GM13976 (cell line): ENCODE measurements at places on chromosomes 7 and 10.

- peak; percentile 78 for DNase-seq
These were observed 244.0 kb downstream of the BUB3 start for GRCh38 chr10:123398180-123398591.

DNA sequence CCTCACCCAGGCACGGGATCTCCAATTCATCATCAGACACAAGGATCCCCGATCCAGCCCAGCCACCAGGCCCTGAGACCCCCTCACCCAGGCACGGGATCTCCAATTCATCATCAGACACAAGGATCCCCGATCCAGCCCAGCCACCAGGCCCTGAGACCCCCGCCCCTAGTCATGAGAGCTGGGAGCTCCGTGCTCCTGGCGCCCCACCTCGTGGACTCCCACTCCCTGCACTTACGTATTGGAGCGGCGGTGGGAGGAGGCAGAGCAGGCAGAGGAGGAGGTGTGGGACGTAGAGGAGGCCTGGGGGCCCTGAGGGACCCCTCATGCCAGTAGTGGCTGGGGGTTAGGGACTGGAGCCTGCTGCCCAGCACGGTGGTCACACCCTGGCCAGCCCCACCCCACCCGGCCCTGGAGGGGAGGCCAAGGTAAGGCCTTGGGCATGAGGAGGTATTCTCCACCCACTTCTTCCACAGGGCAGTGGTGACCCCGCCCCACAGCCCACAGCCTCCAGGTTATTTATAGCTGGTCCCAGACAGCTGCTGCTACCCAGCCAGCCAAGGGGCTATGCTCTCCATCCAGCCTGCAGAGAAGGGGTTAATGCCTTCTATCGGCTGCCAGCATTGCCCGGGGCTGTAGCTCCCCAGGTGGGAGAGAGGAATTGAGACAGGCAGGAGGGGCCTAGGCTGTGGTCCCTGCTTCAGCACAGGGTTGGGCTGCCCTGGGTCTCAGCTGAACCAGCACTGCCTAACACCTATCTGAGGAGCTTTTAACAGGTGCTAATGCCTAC, 17.6 kb upstream of the CRHR2 start:
- DNase-seq = no peak

DNA sequence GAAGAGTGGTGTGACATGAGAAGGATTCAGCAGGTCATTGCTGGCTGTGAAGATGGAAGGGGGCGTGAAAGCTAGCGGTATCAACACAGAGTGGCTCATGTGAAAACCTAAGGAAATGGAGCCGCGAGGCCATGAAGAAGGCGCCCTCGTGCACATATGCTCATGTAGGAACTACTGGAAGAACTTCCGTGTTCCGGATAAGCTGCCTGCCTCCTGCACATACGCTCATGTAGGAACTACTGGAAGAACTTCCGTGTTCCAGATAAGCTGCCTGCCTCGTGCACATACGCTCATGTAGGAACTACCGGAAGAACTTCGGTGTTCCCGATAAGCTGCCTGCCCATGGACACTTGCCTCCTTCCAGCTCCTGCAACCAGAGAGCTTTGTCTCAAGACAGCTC, 179.1 kb downstream of the SDK1 start:
- DNase-seq = no peak

GRCh38 chr7:42671627-42672026, 240.2 kb downstream of the C7orf25 start:
- no peak for DNase-seq

DNA sequence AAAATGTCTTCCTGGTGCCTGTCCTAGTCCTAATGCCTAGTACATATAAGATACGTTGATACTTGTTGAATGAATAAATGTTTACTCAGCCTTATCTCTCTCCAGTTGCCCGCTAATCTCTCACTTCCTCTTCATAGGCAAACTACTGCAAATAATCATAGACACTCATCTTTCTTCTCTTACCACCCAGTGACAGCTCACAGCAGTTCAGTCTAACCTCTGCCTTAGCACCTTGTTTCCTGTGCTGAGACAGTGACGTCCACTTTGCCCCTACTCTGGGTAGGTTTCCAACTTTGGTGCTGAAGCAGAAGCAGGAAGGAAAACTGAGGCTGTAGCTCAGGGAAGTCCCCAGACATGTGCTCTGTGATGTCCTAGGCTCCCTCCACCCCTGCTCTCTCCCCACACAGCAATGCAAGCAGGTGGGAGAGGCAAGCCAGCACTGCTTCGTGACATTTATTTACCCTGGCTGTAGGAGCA, 45.5 kb upstream of the RHOBTB1 start:
- peak; percentile 27 for DNase-seq
